Daoy (cell line): ENCODE measurements at places on chromosomes 13 and 19.

DNA sequence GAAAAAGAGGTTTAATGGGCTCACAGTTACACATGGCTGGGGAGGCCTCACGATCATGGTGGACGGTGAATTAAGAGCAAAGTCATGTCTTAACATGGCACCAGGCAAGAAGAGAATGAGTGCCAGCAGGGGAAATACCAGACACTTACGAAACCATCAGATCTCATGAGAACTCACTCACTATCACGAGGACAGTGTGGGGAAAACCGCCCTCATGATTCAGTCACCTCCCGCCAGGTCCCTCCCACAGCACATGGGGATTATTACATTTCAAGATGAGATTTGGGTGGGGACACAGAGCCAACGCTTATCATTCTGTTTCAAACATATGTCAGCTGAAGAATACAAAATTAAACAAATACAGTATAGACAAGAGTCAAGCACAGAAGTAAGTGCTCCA is 165.1 kb downstream of the PCCA start:
- DNase-seq: no peak

DNA sequence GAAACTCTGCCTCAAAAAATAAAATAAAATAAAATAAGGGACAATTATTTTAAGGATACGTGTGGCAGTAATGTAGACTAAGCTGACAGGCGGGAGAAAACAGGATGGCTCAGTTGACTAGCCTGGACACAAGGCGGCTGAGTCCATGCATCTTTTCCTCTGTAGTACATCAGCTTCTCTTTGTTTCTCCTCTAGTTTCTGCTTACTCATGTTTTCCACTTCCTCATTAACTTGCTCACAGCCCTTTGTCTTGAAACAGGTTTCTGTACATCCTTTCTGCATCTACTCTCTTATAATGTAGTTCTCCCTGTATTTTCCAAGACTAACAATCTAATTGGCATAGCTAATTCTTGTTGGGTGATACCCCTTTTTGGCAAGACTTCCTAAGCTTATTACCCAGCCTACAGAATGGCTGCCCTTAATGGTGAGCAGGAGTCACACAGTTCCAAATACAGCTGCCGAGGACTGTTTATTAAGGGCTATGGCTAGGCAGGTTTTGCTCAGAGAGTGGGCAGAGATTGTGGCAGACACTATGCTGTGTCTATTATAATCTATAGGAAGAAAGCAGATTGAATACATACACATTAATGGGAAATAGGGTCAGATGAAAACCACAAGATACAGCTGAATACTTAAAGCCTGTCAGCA is 58.7 kb upstream of the KLF5 start:
- no peak for DNase-seq

GRCh38 chr13:30805603-30806011 is 70.3 kb downstream of the ALOX5AP start:
- peak; percentile 37 for DNase-seq

GRCh38 chr13:102770435-102770834 is 3.2 kb downstream of the TEX30 start:
- DNase-seq: no peak

GRCh38 chr13:102289606-102290005 is 112.2 kb downstream of the FGF14 start:
- DNase-seq: no peak

- DNase-seq: no peak
These were observed 490.6 kb downstream of the COG6 start for GRCh38 chr13:40146063-40146462.

- DNase-seq: no peak
These were observed 377.0 kb downstream of the DLEU7 start for GRCh38 chr13:50466456-50466855.

GRCh38 chr13:20672772-20673171 is 30.7 kb upstream of the IL17D start:
- no peak for DNase-seq

- DNase-seq: peak; percentile 57
These were observed 99.4 kb upstream of the SERP2 start for GRCh38 chr13:44273991-44274770.

DNA sequence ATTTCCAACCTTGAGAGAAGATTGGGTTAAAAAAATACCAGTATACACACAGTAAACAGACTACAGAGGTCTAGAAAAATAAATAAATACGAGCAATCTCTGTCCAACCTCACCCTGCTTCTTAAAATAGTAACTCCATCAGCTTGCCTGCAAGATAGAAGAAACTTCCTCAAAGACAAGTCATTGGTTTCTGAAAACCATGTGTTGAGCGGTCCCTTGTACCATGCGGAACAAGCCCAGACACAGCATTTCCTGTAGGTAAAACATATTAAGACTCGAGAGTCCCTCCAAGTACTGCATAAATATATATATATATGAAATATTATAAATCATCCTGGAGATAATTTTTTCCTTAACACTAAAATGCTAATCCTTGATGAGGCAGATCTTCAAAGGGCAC is 157.4 kb downstream of the MZT1 start:
- no peak for DNase-seq

DNA sequence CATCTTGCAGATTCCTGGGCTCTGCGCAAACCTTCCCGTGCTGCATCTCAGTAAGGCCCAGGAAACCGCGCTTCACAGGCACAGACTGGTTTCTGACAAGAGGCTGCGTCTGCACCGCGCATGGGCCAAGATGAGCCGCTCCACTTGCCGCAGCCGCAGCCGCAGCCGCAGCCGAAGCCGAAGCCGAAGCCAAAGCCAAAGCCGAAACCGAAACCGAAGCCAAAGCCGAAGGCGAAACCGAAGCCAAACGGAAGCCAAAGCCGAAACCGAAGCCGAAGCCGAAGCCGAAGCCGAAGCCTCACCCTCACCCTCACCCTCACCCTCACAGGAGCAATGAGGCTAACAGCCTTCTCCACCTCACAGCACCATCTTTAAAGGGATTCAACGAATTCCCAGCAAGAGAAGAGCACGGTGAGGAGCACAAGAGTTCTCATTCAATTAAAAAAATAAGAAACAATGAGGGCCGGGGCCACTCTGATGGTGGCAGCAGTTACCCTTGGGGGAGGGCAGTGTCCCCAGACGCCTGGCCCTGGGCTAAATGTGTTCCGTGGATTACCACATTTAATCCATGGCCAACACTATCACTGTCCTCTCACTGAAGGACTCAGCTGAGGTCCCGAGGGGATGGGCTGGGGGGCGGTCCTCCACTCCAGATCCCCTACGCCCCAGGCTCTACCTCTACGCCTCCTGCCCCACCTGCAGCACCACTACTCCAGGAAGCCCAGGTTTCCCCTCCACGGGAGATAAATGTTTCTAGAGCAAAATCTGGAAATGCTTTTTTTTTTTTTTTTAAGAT is 29.1 kb downstream of the ZNF787 start:
- no peak for DNase-seq

DNA sequence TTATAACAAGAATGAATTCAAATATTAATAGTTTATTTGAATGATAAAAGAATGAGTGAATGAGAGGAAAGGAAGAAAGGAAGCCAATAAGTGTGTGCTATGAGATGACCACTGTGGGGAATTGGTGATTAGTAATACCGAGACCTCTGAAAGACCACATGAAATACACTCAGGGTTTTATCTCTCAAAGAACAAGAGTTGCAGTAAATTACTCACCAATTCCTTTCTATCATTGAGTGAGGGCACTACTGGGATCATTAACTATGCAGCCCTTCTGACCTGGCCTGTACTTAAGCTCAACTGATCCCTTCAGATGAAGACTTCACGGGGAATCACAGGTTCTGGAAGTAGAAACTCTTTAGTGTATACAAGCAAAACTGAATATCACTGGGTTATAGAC is 1636.1 kb downstream of the SLITRK5 start:
- no peak for DNase-seq

- peak; percentile 51 for DNase-seq
These were observed 121.7 kb downstream of the FNDC3A start for GRCh38 chr13:49097374-49097773.

GRCh38 chr13:23668562-23668961 is 98.3 kb downstream of the TNFRSF19 start:
- DNase-seq: no peak

DNA sequence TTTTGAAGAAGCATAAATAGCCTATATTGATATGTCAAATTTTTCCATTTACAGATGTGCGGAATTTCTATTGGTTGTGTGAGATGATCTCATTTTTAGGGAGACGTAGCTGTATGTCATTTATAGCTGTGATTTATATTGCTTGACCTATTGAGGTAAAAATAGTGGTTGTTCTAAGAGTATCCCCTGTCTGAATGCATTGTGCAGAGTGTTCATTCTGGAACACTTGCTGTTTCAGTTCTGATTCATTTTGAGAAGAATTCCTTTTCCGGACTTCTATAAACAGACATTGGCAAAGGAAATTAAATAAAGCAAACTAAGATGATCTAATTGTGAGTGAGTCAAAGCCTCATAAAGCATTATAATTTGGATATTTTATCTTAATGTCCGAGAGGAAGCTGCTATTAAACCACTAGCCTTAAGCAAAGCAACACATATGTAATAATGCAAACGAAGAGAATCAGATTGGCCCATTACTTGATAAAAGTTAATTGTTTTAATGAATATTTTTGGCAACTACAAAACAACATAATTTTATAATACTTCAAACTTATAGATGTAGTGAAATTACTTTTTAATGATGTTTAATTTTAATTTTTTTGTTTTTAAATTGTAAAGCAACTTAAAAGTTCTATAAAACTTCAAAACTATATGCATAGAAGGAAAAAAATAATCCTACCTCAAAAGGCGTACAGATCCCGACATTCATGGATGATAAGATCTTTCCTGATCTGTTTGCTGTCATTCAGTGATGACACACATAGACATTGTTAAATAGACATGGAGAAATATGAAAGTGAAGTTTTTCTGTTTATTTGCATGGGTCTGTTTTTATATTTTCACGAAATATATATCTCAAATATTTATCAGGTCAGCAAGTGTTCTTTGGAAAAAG is 942.6 kb upstream of the SLC10A2 start:
- DNase-seq: no peak

DNA sequence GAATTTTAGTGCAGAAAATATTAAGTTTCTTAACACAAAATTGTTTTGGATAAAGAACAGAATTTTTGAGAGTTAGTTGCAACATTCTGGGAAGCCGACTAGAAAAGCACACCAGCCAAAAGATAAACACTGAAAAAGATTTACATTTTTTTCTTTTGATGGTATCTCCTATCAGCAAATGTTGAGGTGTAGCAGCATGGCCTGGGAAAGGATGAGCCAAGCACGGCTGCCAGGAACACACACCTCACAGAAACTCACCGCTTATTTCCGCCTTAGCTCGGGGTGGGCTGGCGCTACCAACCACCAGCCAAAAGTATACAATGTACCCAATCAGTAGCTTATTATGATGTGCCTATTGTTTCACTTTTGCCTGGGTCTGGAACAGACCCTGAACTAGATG is 134.7 kb downstream of the MIPEP start:
- DNase-seq: no peak

- no peak for DNase-seq
These were observed 12.2 kb downstream of the RHPN2 start for GRCh38 chr19:33052352-33052972.

GRCh38 chr13:75013818-75014217 is 468.2 kb downstream of the TBC1D4 start:
- DNase-seq: no peak

- DNase-seq: no peak
These were observed 233.0 kb downstream of the DCT start for GRCh38 chr13:94246495-94246894.

DNA sequence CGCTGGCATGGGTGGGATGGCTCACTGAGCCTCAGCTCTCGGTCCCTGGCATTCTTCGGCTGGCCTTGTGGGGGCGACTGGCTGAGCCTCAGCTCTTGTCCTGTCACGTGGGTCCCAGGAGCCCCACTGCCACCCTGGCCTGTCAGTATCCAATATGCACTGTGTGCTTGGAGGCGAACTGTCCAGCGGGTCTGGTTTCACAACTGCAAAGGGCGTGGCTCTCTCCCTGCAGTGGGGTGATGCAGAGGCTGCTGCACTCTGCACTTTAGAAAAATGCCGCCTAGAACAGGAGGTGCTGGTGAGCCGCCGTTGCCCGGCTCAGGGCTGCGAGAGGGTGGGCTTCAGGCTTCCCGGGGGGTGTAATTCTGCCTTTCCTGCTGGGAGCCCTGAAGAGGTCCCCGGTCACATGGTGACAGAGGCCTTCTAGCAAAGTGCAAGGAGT is 17.0 kb upstream of the TMEM255B start:
- peak; percentile 77 for DNase-seq

- DNase-seq: no peak
These were observed 30.2 kb upstream of the C19orf12 start for GRCh38 chr19:29745253-29745652.
